CD4-positive, CD25-positive, alpha-beta regulatory T cell (primary cell): ENCODE measurements at places on chromosomes 4 and X. TPM values are rescaled to one million over a fixed set of nuclear protein-coding genes. Genes with fewer than 3 reads are reported as not detected.

DNA sequence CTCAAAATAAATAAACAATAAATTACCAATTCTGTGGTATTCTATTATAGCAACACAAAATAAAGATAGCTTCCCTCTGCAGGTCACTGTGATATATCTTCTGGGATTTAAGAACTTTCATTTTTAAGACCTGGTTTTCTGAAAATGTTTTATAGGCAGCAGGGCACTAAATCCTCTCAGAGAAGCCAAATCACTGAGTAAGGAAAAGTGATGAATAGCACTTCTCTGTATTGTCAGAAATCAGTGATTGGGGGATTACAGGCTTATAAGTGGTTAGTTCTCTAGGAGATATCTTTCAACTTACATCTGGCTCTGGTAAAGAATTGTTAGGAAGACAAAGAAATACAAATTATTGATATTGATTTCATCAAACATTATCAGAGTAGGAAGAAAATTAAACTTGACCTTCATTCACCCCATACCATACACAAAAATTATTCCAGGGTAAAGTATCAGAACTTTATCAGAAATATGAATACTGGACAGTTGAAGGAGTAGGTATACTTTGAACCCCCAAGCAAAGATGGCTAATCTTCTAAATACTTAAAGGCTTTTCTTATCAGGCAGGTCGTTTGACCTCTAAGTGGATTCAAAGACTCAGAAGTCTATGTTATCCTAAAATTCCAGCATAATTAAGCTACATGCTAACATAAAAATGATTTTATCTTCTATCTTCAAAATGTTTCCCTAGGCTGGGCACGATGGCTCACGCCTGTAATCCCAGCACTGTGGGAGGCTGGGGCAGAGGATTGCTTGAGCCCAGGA, 81.6 kb upstream of the USP9X start:
- no peak overlapping the region for H3K27ac ChIP-seq
- no peaks in the 10 kb centered on the region for H3K36me3 ChIP-seq
- no peak overlapping the region for H3K4me3 ChIP-seq
- no peaks in the 10 kb centered on the region for H3K27me3 ChIP-seq

Gene PAK3
- total RNA-seq, result 3.7 TPM

- no peak overlapping the region for H3K27ac ChIP-seq
- no peaks in the 10 kb centered on the region for H3K4me1 ChIP-seq
- no peaks in the 10 kb centered on the region for H3K36me3 ChIP-seq
- H3K4me3 ChIP-seq, result no peak overlapping the region
These were observed 36.9 kb downstream of the SNCA start for GRCh38 chr4:89800012-89800516.

- no peak overlapping the region for H3K4me3 ChIP-seq
- H3K27ac ChIP-seq, result no peak overlapping the region
- no peaks in the 10 kb centered on the region for H3K4me1 ChIP-seq
These were observed 175.3 kb downstream of the MAML3 start for GRCh38 chr4:139978692-139979091.

Gene CITED1
- 1.4 TPM for total RNA-seq

Gene PNMA6A
- total RNA-seq, result not detected

Gene MUC7
- total RNA-seq, result not detected

Gene HEPH
- total RNA-seq, result not detected
